ENCODE measurements at places on chromosomes 7 and 10.

DNA sequence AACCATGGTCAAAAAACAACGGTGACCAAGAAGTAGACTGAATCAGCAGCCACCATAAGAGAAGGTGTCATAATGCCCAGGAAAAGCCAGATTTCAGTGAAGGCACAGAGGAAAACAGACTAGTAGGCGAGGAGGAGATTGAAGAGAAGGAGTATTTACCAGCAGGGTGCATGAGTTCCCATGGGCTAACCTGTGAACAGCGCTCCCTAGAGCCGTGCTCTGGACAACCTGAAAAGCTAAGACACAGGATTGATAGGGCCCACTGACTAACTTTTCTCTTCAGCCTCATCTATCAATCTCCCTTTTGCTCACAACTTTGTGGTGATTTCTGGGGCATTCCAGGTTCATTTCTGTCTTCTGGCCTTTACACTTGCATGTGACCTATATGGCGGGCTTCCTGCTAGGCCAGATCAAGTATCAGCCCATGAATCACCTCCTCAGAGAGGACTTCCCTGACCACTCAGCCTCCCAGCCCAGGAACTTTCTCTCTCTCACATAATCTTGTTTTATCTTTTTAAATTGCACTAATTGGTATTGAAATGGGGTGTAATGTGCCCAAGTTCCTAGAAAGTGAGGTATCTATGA, 12.8 kb downstream of the ANKRD22 start:
- no peak for DNase-seq

GRCh38 chr10:19638896-19639233, 177.4 kb upstream of the PLXDC2 start:
- DNase-seq, result no peak

DNA sequence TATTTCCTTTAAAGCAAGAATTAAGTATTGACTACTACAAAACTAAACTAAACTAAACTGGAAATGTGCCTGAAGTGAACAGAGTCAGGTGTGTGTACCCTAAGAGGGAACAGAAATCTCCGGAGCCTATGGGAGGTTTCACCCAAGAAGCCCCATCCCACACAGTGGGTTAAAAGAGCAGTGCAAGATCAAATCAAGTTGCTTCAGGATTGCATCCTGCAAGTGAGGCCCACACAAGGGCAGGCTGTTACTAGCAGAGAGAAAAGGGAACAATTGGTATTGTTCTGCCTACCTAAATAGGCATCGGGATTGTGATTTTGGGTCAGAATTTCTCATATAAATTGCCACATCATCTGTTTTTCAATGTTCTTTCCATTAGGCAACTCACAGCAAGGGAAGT, 113.3 kb upstream of the CDC14C start:
- DNase-seq, result no peak

DNA sequence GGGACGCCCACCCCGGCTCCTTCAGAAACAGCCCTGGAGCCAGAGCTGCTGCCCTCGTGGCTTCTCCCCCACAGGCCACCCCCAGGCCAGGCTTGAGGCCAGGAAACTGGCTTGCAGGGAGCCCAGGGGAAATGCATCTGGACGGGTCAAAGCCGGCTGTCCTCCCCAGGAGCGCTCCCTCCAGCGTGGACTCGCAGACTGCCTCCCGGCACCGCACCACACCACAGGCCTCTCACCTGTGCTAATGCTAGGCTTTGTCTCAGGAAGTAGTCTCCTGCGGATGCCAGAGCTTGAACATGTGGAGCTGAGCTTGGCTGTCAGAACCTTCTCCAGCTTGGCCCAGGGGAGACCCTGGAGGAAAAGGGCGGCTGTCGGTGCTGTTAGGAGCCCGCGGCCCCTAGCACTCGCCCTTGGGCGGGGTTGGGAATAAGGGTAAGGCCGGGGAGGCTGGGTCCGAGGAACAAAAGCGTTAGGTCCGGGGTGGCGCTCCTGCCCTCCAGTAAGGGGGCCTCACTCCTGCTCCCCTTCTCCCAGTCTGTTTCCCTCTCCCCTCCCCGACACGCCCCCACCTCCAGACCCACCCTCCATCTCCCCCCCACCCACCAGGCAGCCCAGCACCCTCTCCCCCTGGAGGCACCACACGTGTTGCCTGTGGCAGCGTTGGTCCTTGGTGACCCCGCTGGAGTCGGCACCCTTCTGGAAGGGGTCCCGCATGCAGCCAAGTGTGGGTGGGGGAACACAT, 21.6 kb upstream of the DRGX start:
- no peak for DNase-seq

DNA sequence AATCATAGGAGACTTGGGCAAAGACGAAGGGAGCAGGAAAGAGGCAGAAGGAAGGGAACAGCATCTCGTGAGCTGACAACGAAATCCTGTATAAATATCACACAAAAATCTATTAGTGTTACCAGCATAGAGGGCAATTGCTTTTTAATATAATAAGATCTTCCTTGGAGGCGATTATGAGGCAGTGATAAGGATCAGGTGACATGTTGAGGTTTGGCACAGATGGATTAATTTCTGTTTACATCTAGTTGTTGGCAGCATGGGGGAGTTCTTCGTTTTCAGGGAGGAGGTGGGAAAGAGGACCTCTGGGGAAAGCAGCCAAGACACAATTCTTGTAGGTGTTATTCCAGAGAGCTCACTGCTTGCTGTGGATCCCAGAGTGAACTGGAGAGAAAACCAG, 163.8 kb downstream of the PLXNA4 start:
- no peak for DNase-seq

- no peak for DNase-seq
Observed at GRCh38 chr7:84021292-84021908, 173.2 kb downstream of the SEMA3A start.
